ENCODE measurements at places on chromosomes 2 and 18.

- DNase-seq, result no peak
Measured at GRCh38 chr2:85769236-85769982, 15.6 kb downstream of the ATOH8 start.

GRCh38 chr2:223488814-223489213, 113.3 kb downstream of the SCG2 start:
- no peak for DNase-seq

GRCh38 chr18:53753601-53754000, 470.9 kb downstream of the MBD2 start:
- no peak for DNase-seq

GRCh38 chr2:158953926-158954763, 14.3 kb upstream of the TANC1 start:
- DNase-seq, result no peak

GRCh38 chr2:85754313-85755095, 713 bp downstream of the ATOH8 start:
- peak; percentile 11 for DNase-seq

DNA sequence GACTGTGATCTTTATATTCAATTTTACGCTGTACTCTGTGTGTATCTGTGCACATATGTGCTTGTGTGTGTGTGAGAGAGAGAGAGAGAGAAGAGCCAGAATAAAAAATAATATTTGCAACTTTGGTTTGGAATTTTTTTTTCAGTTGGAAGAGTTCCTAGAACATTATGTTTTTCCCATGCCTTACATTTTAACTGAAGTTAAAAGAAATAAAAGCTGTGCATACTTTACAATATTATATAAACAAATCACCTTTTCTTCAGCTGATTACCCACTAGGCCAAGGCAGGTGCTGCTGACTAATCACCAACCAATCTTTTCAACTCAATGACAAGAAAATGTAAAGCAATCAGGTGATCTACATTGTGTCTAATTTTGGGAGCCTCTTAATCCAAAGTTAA, 366.3 kb downstream of the NYAP2 start:
- DNase-seq, result no peak

- no peak for DNase-seq
Measured at GRCh38 chr2:10161206-10161931, 38.8 kb downstream of the RRM2 start.

- DNase-seq, result no peak
Measured at GRCh38 chr2:10892796-10893350, 18.9 kb upstream of the KCNF1 start.

DNA sequence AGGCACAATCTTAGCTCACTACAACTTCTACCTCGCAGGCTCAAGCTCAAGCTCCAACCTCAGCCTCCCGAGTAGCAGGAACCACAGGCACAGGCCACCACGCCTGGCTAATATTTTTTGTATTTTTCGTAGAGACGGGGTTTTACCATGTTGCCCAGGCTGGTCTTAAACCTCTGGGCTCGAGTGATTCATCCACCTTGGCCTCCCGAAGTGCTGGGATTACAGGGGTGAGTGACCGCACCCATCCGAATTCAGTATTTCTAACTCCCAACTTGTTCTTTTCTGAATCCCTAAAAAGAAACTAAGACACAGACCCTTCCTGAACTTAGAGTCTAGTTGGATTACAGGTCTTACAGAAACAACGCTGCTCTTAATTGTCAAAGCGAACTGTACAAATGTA, 32.3 kb upstream of the ACSL3 start:
- no peak for DNase-seq

DNA sequence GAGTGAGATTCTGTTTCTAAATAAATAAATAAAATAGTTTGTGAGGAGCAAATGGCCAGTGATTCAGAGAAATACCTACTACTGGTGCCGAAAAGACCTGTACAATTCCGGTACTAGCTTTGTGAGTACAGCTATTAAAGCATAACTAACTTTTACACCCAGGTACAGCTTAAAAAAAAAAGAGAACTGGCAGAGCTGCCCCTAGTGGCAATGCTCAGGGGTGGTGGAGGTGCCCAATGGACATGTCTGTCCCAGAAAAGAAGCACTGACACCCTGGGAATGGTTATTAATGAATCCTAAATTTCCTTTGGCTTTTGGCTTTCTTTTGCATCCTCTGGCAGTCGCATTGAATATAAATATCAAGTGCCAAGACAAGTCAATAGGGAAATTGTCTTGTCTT, 87.0 kb downstream of the LIPG start:
- no peak for DNase-seq

- no peak for DNase-seq
Measured at GRCh38 chr2:62723253-62723652, 17.7 kb downstream of the EHBP1 start.

GRCh38 chr2:86400321-86400720, 40.9 kb upstream of the KDM3A start:
- DNase-seq, result no peak

DNA sequence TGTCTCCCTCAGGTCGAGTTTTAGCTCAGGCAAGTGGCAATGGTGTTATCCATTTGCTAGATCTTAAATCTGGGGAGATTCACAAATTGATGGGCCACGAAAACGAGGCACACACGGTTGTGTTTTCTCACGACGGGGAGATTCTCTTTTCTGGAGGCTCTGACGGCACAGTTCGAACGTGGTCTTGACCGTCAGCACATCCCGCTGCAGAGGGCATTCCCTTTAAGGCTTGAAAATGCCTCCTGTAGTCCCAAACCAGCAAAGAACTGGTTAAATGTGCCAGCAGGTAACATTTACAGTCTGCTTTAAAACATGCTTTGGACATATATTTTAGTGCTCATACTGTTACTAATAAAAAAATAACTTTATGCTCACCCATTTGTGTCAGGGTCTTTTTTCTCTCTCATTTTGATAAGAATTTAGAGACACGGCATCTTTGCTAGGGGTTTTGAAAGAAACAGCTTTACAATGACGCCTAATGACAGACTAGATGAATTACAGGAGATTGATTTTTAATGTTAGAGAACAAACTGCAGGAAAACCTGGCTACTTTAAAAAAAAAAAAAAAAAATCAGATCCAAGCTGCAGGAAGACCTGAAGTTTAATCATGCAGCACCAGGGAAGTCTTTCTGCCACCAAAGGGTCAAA, 602 bp upstream of the VWC2L start:
- DNase-seq, result no peak

All from CD4-positive, alpha-beta T cell treated with Interleukin-1 beta for 1 hour (primary cell).